T-cell (primary cell): ENCODE measurements at places on chromosomes 11 and 22. TPM values are rescaled to one million over a fixed set of nuclear protein-coding genes. Genes with fewer than 3 reads are reported as not detected.

The ACR gene
- not detected for total RNA-seq

The CBX7 gene
- 155 TPM for total RNA-seq

The TBX10 gene
- not detected for total RNA-seq

The CALCB gene
- 0.70 TPM for total RNA-seq

The SLC5A4 gene
- not detected for total RNA-seq

The SLC5A12 gene
- total RNA-seq, result not detected

The GGTLC2 gene
- total RNA-seq, result not detected

The OR5J2 gene
- total RNA-seq, result not detected

The HPX gene
- total RNA-seq, result 1.2 TPM

The GSC2 gene
- not detected for total RNA-seq

The GLYATL2 gene
- total RNA-seq, result not detected

The KRTAP5-1 gene
- not detected for total RNA-seq

The NXPE4 gene
- total RNA-seq, result not detected

The DUSP8 gene
- 7.6 TPM for total RNA-seq

The GPHA2 gene
- not detected for total RNA-seq

The CRYBA4 gene
- total RNA-seq, result not detected

The MEI1 gene
- 72.9 TPM for total RNA-seq

The MUC5AC gene
- not detected for total RNA-seq

The HPS5 gene
- 14.3 TPM for total RNA-seq
